HCT116 (cell line): ENCODE measurements at places on chromosomes 3 and 15.
A peak's percentile ranks its signal among the peaks of the same experiment; 100 is the strongest.

GRCh38 chr3:55884491-55885285, 397.6 kb upstream of the WNT5A start:
- H3K4me1 ChIP-seq, result no peaks in the 10 kb centered on the region
- no peak for DNase-seq
- no peak overlapping the region for H3K27ac ChIP-seq
- no peak overlapping the region for H3K4me3 ChIP-seq
- no peaks in the 10 kb centered on the region for H3K27me3 ChIP-seq

DNA sequence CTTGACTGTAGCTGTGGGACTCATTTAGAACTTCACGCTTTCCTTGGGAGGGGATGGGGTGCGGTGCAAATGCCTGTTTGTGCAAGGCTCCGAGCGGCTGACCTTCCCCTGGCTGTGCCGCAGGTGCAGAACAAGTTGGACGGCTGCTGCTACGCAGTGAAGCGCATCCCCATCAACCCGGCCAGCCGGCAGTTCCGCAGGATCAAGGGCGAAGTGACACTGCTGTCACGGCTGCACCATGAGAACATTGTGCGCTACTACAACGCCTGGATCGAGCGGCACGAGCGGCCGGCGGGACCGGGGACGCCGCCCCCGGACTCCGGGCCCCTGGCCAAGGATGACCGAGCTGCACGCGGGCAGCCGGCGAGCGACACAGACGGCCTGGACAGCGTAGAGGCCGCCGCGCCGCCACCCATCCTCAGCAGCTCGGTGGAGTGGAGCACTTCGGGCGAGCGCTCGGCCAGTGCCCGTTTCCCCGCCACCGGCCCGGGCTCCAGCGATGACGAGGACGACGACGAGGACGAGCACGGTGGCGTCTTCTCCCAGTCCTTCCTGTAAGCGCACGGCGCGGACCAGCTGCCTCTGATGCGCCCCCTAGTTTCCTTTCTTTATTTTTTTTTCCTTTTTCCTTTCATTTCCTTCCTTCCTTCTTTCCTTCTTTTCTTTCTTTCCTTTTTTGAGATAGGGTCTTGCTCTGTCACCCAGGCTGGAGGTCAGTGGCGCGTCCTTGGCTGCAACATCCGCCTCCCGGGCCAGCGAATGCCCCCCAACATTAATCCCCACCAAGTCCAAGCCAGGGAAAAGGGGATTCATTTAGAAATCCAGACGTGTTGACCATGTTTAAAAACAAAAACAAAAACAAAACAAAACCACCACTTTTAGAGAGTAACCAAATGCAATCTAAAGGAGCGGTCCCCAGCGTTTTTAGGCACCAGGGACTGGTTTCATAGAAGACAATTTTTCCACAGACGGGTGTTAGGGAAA, 42.7 kb downstream of the EIF2AK4 start:
- no peak for DNase-seq
- no peaks in the 10 kb centered on the region for H3K27me3 ChIP-seq
- no peaks in the 10 kb centered on the region for H3K4me1 ChIP-seq

DNA sequence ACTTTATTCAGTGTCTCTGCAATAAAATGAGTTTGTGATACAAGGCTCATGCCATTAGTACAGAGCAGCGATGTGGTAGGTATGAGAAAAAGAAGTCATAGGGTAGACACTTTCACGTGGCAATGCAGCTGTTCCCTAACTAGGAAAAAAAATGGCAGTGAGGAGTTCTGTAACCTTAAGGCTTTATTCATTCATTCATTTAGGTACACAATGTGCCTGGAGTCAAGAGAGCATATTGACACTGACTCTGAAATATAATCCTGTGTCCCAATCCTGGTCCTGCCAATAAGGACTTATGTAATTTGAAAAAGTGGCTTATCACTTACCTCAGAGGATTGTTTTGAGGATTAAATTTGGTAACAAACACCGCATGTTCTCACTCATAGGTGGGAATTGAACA, 173.0 kb upstream of the AZI2 start:
- no peak overlapping the region for H3K27ac ChIP-seq
- H3K4me3 ChIP-seq, result no peak overlapping the region
- H3K27me3 ChIP-seq, result no peaks in the 10 kb centered on the region
- H3K36me3 ChIP-seq, result no peaks in the 10 kb centered on the region
- no peak for DNase-seq
- no peaks in the 10 kb centered on the region for H3K4me1 ChIP-seq

DNA sequence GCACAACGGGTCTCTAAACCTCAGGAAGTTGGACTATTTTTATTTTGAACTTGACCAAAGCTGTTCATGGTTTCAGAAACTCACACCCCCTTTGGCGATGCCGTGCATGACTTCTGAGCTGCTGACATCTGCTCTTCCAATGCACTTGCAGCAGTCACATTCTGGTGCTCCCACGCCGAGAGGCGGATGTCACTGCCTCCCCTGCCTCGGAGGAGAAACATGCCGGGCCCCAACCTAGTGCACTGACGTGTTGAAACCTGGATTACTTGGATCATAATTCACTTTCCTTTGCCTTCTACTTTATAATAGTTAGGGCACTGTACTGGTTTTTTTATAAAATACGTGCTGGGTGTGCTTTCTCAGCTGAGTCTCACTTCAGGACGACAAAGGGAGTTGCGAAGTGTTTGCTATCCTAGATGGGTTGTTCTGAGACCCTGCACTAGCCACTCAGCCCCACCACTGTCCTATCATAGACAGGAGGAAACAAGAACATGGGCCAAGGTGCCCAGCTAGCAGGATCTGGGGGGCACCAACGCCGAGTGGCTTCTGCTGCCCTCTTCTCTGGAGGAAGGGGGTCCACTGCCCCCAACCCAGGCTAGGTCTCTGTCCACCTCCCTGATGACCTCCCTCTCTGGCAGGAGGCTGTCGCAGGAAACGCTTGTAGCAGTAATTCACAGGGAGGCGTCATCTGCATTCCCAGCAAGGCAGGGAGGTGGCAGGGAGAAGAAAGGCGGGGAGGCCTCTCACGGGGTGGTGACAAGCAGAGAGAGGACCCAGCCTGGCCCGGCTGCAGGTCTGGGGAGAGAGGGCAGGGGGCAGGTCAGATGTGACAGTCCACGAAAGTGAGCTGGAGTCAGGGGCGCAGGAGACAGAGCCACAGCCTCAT, 158.8 kb upstream of the IQSEC1 start:
- no peak for DNase-seq
- peaks cover 34% of the 10 kb centered on the region for H3K4me1 ChIP-seq
- H3K27me3 ChIP-seq, result no peaks in the 10 kb centered on the region

GRCh38 chr15:38211249-38211648, 41.4 kb upstream of the SPRED1 start:
- H3K27ac ChIP-seq, result no peak overlapping the region
- no peaks in the 10 kb centered on the region for H3K4me1 ChIP-seq
- H3K27me3 ChIP-seq, result 0 out of 2 replicates have a peak, but pooled peaks cover 7% of the 10 kb centered on the region
- no peak overlapping the region for H3K4me3 ChIP-seq
- DNase-seq, result no peak

- no peak overlapping the region for H3K27ac ChIP-seq
- H3K4me1 ChIP-seq, result no peaks in the 10 kb centered on the region
- DNase-seq, result no peak
- H3K4me3 ChIP-seq, result no peak overlapping the region
- no peaks in the 10 kb centered on the region for H3K36me3 ChIP-seq
- no peaks in the 10 kb centered on the region for H3K27me3 ChIP-seq
Measured at GRCh38 chr3:14497321-14497720, 42.8 kb downstream of the GRIP2 start.

DNA sequence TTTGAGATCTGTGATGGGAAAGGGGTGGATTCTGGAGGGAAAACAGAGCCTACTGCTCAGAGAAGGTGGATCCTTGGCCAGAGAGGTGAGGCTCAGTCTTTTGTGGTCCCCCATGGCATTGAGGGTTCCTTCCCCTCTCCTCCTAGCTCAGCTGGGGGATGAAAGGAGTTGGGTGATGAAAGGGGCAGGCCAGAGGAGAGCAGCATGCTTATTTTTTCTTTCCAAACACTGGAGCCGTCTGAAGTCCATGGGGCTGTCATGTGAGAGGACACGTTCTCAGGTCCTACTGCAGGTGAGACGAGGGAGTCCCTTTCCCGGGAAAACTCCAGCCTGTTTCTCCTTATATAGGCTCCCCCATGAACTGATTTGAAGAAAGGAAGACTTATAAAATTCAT, 71.4 kb downstream of the SCN5A start:
- H3K36me3 ChIP-seq, result no peaks in the 10 kb centered on the region
- H3K27ac ChIP-seq, result no peak overlapping the region
- H3K4me1 ChIP-seq, result no peaks in the 10 kb centered on the region
- H3K4me3 ChIP-seq, result no peak overlapping the region
- H3K27me3 ChIP-seq, result no peaks in the 10 kb centered on the region

DNA sequence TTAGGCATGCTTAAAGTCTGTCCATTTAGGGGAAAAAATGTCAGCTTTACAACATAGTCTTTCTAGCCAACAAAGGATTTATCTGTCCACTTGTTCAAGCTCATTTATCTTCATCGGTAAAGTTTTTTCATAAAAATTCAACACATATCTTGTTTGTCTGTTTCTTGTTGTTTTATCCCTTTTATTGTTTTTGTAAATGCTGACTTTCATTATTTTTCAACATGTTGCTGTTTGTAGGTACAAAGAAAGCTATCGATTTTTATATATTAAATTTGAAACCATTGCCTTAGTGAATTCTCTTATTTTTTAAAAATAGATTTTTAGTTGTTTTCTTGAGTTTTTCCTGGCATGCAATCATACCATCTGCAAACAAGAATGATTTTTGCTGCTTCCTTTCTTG, 185.8 kb downstream of the NSMCE3 start:
- no peaks in the 10 kb centered on the region for H3K4me1 ChIP-seq
- no peaks in the 10 kb centered on the region for H3K36me3 ChIP-seq
- no peak overlapping the region for H3K4me3 ChIP-seq
- H3K27ac ChIP-seq, result no peak overlapping the region
- no peak for DNase-seq
- H3K27me3 ChIP-seq, result no peaks in the 10 kb centered on the region

GRCh38 chr15:70160803-70161565, 63.3 kb upstream of the TLE3 start:
- no peaks in the 10 kb centered on the region for H3K27me3 ChIP-seq
- no peak for DNase-seq
- no peaks in the 10 kb centered on the region for H3K36me3 ChIP-seq
- H3K4me3 ChIP-seq, result no peak overlapping the region
- H3K4me1 ChIP-seq, result no peaks in the 10 kb centered on the region

- peak overlapping the region; percentile 71; the same call in 1 of the 2 replicates for H3K27ac ChIP-seq
- peaks cover 16% of the 10 kb centered on the region for H3K4me1 ChIP-seq
- no peaks in the 10 kb centered on the region for H3K36me3 ChIP-seq
- no peaks in the 10 kb centered on the region for H3K27me3 ChIP-seq
- no peak for DNase-seq
Measured at GRCh38 chr3:120743556-120744195, 1.1 kb downstream of the GTF2E1 start.

- no peaks in the 10 kb centered on the region for H3K36me3 ChIP-seq
- no peak for DNase-seq
- H3K4me3 ChIP-seq, result peak overlapping the region; percentile 72
- peak overlapping the region; percentile 96 for H3K27ac ChIP-seq
- peaks cover 42% of the 10 kb centered on the region for H3K4me1 ChIP-seq
Measured at GRCh38 chr15:63505842-63506222, 1.4 kb downstream of the USP3 start.

DNA sequence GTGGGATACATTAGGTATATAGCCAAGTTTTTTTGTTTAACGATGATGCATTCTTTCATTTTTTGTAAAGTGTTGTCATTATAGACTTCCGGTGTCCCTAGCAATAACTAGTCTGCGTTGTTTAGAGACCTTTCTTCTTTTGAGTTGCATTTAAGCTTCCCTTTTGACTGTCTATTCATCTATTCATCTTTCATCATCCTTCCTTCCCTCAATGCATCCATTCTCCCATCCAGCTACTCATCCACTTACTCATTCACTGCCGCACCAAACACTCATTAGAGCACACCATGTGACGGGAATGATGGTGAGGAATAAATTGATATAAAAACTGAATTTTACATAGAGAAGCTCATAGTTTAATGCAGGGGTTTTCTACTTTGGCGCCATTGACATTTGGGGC, 32.9 kb downstream of the OR4F15 start:
- DNase-seq, result no peak
- H3K4me3 ChIP-seq, result no peak overlapping the region
- H3K27me3 ChIP-seq, result peaks cover 25% of the 10 kb centered on the region

DNA sequence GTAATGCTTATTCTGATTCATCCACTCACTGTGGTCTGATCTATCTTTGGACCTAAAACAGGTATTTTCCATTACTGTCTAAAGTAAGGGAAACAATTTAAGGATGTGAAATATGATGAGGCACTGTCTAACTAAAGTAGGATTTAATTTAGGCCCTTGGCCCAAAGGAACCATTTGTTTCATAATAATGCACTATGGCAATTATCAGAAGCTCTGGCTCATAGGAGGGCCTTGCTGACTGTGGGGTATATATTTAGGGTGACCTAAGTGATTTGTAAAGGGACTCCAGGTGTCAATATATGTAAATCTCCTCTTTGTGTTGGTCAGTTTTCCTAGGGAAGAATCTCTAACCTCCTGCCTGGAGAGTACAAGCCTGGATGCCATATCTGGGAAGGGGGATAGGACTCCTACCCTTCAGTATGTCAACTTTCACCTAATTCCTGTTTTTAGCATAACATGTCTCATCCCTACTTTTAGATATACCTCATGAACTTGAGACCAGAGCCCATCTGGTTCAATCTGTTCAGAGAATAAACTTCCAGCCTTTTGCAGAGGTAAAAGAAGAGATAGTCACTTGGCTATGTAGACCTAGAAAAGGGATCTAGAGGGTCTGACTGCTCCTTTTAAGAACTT, 20.1 kb downstream of the DET1 start:
- no peak overlapping the region for H3K4me3 ChIP-seq
- H3K4me1 ChIP-seq, result no peaks in the 10 kb centered on the region
- H3K36me3 ChIP-seq, result no peaks in the 10 kb centered on the region
- no peak overlapping the region for H3K27ac ChIP-seq

- no peaks in the 10 kb centered on the region; the same call in 1 of the 2 replicates for H3K36me3 ChIP-seq
- no peak for DNase-seq
- peaks cover 7% of the 10 kb centered on the region for H3K4me1 ChIP-seq
- no peak overlapping the region; the same call in 1 of the 2 replicates for H3K27ac ChIP-seq
Measured at GRCh38 chr15:50425219-50425618, 1.0 kb downstream of the USP8 start.

DNA sequence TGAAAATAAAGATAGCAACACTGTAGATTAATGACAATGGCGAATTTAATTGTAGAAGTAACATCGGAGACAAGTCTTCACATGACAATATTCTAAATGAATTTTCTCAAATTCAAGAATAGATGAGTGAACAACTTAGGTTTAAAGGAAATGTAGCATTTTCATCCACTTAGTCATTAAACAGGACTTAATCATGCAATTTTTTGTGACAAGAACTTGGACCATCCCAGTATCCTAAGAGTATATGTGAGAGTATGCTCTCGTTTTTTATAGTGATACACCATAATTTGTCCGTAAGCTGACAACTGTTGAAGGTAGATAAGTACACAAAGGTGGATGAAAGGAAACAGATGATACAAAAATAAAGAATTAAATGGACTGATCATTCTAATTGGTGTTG, 81.5 kb downstream of the DLG1 start:
- H3K4me3 ChIP-seq, result no peak overlapping the region
- H3K36me3 ChIP-seq, result no peaks in the 10 kb centered on the region
- H3K27ac ChIP-seq, result no peak overlapping the region
- no peak for DNase-seq
- peaks cover 24% of the 10 kb centered on the region for H3K4me1 ChIP-seq
- no peaks in the 10 kb centered on the region for H3K27me3 ChIP-seq

- H3K4me3 ChIP-seq, result no peak overlapping the region; the same call in 1 of the 2 replicates
- peak; percentile 87 for DNase-seq
- no peaks in the 10 kb centered on the region for H3K27me3 ChIP-seq
Measured at GRCh38 chr15:64247906-64248541, 85.2 kb upstream of the PPIB start.
